ENCODE measurements at places on chromosomes 3 and 15. TPM values are rescaled to one million over a fixed set of nuclear protein-coding genes. Genes with fewer than 3 reads are reported as not detected.

Gene MEGF11
- not detected for polyA plus RNA-seq

Gene GDPGP1
- polyA plus RNA-seq: 2.1 TPM

Gene RYR3
- 1.8 TPM for polyA plus RNA-seq

Gene GUCA1C
- polyA plus RNA-seq: not detected

Gene TIMP4
- 0.45 TPM for polyA plus RNA-seq

Gene APEH
- 21.0 TPM for polyA plus RNA-seq

Gene CLDN1
- 28.8 TPM for polyA plus RNA-seq

Gene ZMYND10
- 0.35 TPM for polyA plus RNA-seq

Gene SPATA12
- 0.02 TPM for polyA plus RNA-seq

Gene CHRNA5
- 2.3 TPM for polyA plus RNA-seq

Gene PARP15
- 0.94 TPM for polyA plus RNA-seq

Gene TMEM212
- polyA plus RNA-seq: not detected

Gene FGD5
- 1.7 TPM for polyA plus RNA-seq

Gene GOLGA8H
- polyA plus RNA-seq: 0.22 TPM

Gene HIGD2B
- not detected for polyA plus RNA-seq

Gene IMPG2
- 0.02 TPM for polyA plus RNA-seq

Gene STXBP5L
- 0.21 TPM for polyA plus RNA-seq

Gene AMT
- 3.4 TPM for polyA plus RNA-seq

Gene CIP2A
- polyA plus RNA-seq: 2.6 TPM

Gene SEMA3B
- polyA plus RNA-seq: 5.2 TPM

Gene CPEB1
- 0.79 TPM for polyA plus RNA-seq

Gene CCR2
- 0.39 TPM for polyA plus RNA-seq

Gene FAM43A
- 15.5 TPM for polyA plus RNA-seq

Gene SNX22
- polyA plus RNA-seq: 1.1 TPM

Gene PPP2R3A
- polyA plus RNA-seq: 3.5 TPM

Gene ADAMTS7
- 0.63 TPM for polyA plus RNA-seq

Gene CCK
- polyA plus RNA-seq: 0.19 TPM

Gene EXOSC7
- polyA plus RNA-seq: 38.7 TPM

Gene RASGRP1
- 4.0 TPM for polyA plus RNA-seq

Gene SEMA3G
- polyA plus RNA-seq: 1.7 TPM

Gene OSBPL10
- 9.0 TPM for polyA plus RNA-seq

Gene COLQ
- polyA plus RNA-seq: 0.47 TPM

Gene SLC22A13
- polyA plus RNA-seq: 0.53 TPM

Gene DET1
- polyA plus RNA-seq: 0.82 TPM

Gene TRAIP
- 4.1 TPM for polyA plus RNA-seq

Gene SLC9C1
- not detected for polyA plus RNA-seq

Gene LYSMD4
- 11.0 TPM for polyA plus RNA-seq

Gene MAP6D1
- polyA plus RNA-seq: 1.4 TPM

Gene CLDN16
- polyA plus RNA-seq: 0.12 TPM

Gene RTP1
- polyA plus RNA-seq: not detected

Gene SOX14
- polyA plus RNA-seq: 0.10 TPM

Gene EPM2AIP1
- 3.8 TPM for polyA plus RNA-seq

Gene ANKRD34C
- polyA plus RNA-seq: not detected

Gene LOXL1
- 7.2 TPM for polyA plus RNA-seq

Gene ULK3
- polyA plus RNA-seq: 68.8 TPM

Measured in esophagus (tissue), 2 donors.